ENCODE measurements at places on chromosomes 2 and 18.

DNA sequence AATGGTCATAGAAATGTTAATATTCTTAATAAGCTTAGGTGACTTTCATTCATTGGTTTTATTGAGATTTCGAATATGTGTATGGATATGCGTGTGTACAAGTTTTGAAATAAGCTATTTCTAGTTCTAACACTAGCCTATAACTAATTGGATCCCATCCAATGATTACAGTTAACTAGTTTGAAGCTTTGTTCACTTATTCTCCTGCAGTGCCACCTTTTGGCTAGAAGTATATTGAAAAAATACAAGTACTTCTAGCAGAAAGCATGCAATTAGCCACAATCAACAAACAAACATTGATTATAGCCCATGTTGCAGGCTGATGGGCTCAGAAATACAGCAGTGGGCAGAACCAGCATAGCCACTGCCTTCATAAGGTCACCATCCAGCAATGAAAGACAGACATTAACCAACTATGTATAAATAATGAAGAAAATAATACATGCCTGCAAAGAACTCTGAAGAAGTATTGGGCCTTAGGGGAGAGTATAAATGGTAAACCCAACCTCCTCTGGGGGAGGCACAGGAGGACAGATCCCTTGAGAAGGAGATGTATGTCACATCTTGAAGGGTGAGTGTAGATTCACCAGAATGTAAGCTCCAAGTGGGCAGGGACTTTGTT lies 5.1 kb upstream of the PIEZO2 start:
- peak; percentile 63 for DNase-seq

- DNase-seq: no peak
Measured at GRCh38 chr18:78722929-78723710, 256.5 kb upstream of the SALL3 start.

DNA sequence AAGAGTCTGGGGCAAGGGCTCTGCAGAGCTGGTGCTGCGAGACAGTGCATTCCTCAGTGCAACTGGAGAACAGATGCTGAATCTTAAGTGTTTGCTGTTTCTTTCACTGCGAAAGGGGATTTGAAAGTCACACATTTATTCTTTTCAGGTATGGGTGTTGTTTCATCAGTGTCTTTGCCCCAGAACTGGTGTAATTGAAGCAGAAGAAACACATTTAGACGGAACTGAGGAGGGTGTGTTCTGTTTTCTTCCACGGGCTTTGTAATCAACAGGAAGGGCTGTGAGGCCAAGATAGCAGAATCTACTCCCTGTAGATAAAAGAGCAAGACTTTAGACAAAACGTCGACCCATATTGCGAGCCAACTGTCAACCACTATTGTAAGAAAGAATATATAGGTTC lies 151.9 kb downstream of the EPHA4 start:
- no peak for DNase-seq

GRCh38 chr2:21427606-21428005 lies 303.8 kb downstream of the TDRD15 start:
- DNase-seq: no peak

DNA sequence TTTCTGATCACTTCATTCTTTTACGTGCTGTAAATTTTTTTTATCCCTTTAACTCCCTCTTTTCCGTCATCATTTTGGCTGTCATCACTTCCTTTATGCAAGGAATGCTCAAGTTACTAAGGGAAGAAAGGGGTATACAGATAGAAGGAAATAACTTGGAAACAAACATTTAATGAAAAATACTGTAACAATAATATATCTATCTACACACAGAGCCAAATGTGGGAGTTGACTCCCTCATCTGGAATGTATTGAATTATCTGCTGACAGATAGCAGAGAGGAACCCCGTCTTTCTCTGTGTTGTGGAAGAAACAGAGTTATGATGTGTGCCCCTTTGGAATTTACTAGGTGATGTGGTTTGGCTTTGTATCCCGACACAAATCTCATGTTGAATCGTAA lies 182.5 kb upstream of the NXPH2 start:
- no peak for DNase-seq

- DNase-seq: no peak
Measured at GRCh38 chr18:35201256-35201931, 39.4 kb upstream of the ZNF397 start.

- DNase-seq: no peak
Measured at GRCh38 chr18:9870431-9871008, 15.3 kb upstream of the TXNDC2 start.

DNA sequence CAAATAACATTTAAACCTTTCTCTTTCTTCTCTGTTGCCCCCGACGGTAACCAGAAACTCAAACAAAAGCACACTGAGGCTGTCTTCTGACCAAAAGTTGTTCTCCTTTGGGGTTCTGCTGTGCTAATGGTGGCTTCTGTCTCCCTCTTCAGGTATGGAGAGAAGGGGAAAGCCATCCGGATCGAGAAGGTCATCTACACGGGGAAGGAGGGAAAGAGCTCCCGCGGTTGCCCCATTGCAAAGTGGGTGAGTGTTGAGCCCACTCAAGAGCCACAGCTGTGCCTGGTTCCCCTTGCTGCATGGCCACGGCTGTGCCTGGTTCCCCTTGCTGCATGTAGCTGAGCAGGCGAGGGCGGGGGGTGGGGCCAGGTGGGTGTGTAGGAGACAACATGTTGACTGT lies 67.4 kb downstream of the BOLA3 start:
- no peak for DNase-seq

- DNase-seq: no peak
Measured at GRCh38 chr2:207135340-207135739, 30.4 kb downstream of the KLF7 start.

- no peak for DNase-seq
Measured at GRCh38 chr2:112985090-112985489, 7.3 kb downstream of the IL36G start.

- peak; percentile 31 for DNase-seq
Measured at GRCh38 chr18:30280861-30281470, 761.6 kb downstream of the DSC3 start.

- no peak for DNase-seq
Measured at GRCh38 chr2:233491326-233491725, 75.3 kb downstream of the USP40 start.

- DNase-seq: no peak
Measured at GRCh38 chr18:5142131-5142530, 54.9 kb downstream of the AKAIN1 start.

DNA sequence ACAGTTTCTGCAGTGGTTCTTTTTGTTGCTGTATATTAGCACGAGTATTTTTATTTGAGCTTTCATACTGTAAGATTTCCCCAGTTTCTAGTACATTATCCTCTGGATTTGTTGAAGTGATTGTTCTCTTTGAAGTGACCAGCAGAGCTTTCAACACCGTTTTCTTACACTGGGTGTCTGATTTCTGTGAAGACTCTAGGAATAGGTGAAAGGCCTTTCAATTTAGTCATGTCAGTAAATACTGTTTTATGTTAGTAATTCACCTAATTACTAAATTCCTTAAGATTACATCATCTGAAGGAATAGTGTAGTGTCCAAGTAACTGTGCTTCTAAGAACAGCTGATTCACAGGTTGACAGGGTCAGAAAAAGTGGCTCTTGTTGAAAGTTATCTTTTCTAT lies 2.3 kb downstream of the PPM1B start:
- peak; percentile 9 for DNase-seq

GRCh38 chr2:62202019-62202722 lies 6.3 kb downstream of the B3GNT2 start:
- no peak for DNase-seq

GRCh38 chr2:238450440-238450861 lies 23.7 kb downstream of the ASB1 start:
- DNase-seq: no peak

DNA sequence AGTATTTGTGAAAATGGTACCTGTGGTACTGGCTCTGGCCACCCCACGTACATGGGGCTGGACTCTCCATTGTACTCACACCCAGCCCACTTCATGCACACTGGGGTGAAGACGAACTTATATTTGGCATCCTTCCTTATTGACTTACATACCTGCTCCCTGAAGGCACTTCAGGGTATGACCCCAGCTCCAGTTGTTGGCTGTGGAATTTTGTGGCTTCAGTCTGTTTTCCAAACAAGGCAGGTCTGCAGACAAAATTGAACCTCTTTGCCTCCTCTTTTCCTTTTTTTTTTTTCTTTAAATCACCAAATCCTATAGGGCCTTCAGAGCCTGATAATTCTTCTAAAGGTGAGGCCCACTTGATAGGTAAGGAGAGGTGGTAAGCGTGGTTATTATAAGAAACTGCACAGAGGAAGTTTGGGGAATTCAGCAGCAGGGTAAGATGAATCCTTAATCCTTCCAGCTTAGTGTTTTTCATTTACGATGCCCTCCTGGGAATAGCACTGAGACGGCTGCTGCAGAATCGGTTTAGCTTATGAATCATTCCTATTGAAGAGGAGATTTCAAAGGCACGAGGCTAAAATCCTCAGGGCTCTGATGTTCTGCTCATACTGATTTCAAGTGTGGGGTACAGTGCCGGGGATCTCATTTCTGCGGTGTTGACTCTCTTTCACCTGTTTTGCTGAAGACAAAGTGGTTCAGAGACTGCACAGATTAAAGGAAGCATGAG lies 55.2 kb downstream of the KIF5C start:
- DNase-seq: no peak

GRCh38 chr2:171334171-171334570 lies 99.6 kb downstream of the METTL8 start:
- DNase-seq: no peak

- peak; percentile 5 for DNase-seq
Measured at GRCh38 chr2:37590119-37590571, 81.3 kb downstream of the CDC42EP3 start.

GRCh38 chr18:22226801-22227200 lies 57.4 kb downstream of the GATA6 start:
- DNase-seq: no peak

GRCh38 chr2:211498551-211499205 lies 942.3 kb downstream of the CPS1 start:
- no peak for DNase-seq

DNA sequence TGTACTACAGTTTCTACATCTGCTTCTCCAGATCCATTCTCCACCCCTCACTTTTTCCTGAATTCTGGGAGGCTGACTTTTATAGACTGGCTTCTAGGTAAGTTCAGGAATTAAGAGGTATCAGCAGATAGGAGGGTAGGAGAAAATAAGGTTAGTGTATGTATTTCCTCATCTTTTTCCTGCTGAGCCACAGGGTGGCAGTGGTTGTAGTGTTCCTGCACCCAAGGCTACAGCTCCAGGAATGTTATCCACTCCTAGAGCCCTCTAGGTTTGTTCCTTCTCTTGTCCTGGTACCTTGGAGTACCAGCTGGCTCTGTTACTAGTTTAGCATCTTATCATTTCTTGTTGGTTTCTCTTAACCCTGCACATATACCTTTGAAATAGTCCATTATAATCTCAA lies 40.7 kb upstream of the C2orf66 start:
- peak; percentile 32 for DNase-seq

- no peak for DNase-seq
Measured at GRCh38 chr2:207321514-207321913, 155.8 kb upstream of the KLF7 start.

- DNase-seq: no peak
Measured at GRCh38 chr2:86066007-86066578, 39.6 kb downstream of the POLR1A start.

DNA sequence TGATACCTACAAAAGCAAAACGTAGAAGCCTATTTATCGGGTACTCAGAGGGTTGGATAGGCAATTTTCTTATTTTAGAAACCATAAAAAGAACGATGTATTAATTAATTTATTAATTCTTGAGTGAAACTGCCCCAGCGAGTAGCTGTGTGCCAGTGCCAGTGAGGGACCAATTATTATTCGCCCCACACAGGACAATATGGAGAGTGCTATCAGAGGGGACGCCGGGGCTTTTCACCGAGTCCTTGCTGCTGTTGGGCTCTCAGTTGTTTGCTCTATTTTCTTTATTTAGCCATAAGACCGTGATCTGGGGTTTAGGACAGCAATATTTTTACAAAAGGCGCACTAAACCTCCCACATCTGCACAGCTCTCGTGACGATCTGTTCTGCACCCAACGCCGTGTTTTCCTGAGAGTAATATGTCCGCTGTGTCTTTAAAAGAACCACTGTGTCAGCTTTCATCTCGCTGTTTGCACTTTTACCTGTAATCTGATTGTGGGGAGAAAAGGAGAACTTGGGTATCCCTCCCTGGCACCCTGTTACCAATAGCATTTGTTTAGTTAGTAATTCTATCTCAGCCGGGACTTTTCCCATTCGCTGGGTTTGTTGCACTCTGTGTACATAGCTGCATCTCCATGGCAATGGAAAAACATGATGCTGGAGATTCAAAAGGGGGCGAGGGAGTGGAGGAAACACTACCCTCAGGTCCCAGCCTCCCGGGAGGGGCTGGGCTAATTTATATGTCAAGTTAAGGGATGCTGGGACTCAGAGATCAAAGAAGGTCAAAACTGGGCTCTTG lies 30.1 kb upstream of the ZNF516 start:
- peak; percentile 61 for DNase-seq

DNA sequence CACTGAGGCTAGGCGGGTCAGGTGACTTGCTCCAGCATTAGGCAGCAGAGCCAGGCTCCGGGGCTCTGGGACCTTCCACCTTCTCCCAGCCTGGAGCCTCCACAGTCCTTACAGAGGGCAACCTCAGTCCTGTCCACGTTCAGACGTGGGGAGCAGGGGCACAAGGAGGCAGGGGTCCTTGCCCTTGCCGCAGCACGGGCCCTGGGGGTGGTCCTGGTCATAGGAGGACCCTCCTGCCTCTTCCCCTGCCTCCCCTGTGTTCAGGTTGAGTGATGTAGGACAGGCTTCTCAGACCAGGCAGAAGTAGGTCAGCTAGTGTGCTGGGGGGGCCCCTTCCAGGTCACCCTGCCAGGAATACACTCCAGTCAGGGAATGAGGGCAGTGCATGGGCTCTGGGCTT lies 5.4 kb upstream of the ARHGEF4 start:
- no peak for DNase-seq

DNA sequence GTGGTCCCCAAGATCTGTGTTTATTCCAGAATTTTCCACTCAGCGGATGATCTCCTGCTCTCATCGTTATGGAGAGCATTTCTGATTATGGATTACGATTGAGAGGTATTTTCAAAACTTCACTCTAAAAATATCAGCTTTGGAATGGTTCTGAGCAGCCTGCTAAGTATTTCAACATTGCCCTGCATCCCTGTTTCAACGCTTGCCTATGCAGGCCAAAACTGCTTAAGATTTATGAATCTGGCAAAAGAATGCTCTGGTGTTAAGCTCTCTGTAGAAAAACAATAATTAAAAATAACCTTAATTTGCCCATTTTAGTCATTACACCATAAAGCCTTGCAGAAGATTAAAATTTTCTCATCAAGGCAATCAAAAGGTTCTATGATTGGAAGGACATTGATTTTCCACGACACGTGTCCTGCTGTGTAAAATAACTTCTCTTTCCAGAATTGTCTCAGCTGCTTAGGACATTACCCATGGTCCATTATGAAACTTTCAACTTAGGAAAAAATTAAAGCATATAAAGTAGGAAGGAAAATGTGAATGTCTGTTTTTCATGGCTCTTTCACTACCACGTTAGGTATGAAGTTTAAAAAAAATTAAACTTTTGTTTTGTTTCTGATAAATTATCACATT lies 229.9 kb downstream of the ACKR3 start:
- DNase-seq: no peak

- DNase-seq: no peak
Measured at GRCh38 chr2:177673602-177674595, 281.3 kb downstream of the AGPS start.

- no peak for DNase-seq
Measured at GRCh38 chr2:235668782-235669181, 174.9 kb downstream of the AGAP1 start.

GRCh38 chr2:68901199-68901514 lies 30.0 kb upstream of the BMP10 start:
- no peak for DNase-seq
